ENCODE measurements at places on chromosomes 3 and 15.

DNA sequence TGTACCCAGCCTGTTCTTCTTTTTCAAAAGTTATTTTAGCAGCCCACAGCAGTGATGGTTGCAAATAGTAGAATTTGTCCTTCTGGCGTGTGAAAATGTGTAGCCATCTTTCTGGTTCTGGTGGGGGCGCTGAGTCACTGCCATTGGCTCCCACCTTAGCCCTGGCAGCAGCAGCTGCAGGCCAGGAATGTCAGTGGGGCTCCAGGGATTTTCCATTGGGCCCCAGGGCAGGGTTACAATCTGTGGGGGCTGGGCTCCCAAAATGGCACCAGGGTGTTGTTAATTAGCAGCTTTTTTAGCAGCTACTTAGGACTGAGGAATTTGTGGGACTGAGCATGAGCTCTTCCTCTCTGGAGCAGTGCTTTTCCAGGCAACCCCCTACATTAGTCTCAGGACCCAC, 38.9 kb downstream of the TOPAZ1 start:
- DNase-seq = no peak

DNA sequence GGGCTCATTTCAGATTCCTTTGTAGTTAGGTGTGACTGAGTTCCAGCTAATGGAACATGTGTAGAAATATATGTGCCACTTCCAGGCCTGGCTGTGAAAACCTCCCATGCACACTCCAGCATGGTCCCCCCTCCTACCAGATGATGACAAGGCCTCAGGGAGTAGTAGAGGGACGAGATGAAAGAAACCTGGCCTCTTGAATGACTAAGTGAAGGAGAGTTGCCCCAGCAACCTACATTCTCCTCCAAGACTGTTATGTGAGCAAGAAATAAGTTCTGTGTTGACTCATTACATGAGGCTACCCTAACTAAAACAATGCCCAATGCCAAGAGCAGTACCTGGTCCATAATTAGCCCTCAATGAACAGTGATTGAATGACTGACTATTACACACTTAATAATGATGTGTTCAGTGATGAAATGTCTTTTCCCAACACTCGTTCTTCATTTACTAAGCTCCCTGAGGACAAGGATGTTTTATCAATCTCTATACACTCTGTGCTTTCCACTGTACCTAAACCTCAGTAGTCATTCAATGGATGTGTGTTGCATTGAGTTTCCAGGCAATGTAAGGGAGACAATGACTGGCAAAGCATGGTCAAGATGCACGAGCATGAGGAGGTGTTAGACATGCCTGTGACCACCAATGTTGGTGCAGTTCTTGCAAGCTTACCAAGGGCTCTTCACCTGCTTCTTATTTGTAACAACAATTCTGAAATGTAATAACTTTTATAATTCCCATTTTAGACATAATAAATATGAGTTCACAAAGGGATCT, 62.0 kb upstream of the BCL6 start:
- DNase-seq = no peak

DNA sequence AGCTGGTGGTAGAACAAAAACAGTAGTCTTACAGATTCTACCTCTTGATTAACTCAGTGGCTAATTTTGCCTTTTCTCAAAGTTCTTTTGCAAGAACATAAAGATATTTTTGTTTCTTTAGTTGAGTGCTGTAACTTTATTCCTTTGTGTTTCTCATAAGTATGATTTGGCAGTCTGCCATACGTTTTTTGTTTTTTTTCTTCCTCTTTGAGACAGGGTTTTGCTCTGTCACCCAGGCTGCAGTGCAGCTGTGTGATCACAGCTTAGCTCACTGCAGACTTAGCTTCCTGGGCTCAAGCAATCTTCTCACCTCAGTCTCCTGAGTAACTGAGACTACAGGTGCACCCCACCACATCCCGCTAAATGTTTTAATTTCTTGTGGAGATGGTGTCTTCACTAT, 22.4 kb downstream of the B3GNT5 start:
- DNase-seq = peak; percentile 95

- DNase-seq = no peak
These were observed 730.1 kb downstream of the IGSF11 start for GRCh38 chr3:118304557-118304956.

GRCh38 chr15:80778964-80779657, at the start of gene CEMIP:
TSS of gene CEMIP (plus strand) at chr15:80779370. CDS start at chr15:80873880, 94,510 bp downstream.
- peak; percentile 59 for DNase-seq

- peak; percentile 68 for DNase-seq
These were observed 86.8 kb upstream of the MEF2A start for GRCh38 chr15:99478977-99479376.

DNA sequence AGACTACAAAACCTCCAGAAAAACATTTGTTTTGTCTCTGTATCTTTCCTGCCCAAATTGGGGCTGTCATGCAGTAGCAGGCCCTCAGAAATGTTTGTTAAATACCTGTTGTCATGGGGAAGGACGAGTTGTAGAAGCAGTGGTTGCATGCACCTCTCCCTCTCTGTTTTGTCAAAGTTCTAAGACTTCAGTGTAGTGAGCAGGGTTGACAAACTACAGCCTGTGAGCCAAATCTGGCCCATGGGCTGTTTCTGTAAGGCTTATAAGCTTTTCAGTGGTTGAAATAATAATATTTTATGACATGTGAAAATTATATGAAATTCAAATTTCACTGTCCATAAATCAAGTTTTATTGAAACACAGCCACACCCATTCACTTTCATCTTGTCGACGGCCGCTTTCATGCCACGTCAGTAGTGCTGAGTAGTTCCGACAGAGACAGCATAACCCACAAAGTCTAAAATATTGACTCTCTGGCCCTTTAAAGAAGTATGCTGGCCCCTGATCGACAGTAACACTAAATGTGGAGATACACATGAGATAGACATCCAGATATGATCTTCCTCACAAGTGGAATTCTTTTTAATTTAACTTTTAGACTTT, 102.9 kb downstream of the PDZRN3 start:
- DNase-seq = no peak

DNA sequence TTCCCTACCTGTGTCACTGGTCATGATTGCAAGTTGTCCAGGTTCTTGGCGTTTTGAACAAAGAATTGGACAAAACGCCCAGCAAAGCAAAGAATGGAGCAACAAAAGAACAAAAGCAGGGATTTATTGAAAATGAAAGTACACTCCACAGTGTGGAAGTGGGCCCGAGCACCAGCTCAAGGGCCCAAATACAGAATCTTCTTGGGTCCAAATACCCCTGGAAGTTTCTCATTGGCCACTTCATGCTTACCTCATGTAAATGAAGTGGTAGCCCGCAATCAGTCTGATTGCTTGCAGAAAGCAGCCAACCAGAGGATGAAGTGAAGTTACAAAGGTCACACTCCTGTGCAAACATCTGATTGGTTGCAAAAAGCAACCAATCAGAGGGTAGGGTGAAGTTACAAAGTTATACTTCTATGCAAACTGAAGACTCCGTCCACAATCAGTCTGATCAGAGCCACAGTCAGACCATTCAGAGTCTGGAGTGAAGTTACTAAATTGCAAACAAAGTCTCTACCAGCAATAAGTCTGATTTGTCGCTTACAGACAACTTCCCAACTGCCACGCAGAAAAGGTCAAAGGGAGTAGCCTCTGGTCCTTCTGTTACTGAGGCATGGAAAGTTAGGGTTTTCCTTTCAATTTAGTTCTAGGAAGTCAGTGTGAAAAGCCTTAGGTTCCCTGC, 8.3 kb upstream of the TM4SF1 start:
- DNase-seq = no peak

- DNase-seq = no peak
These were observed 982.9 kb downstream of the TUSC7 start for GRCh38 chr3:117692416-117692995.

DNA sequence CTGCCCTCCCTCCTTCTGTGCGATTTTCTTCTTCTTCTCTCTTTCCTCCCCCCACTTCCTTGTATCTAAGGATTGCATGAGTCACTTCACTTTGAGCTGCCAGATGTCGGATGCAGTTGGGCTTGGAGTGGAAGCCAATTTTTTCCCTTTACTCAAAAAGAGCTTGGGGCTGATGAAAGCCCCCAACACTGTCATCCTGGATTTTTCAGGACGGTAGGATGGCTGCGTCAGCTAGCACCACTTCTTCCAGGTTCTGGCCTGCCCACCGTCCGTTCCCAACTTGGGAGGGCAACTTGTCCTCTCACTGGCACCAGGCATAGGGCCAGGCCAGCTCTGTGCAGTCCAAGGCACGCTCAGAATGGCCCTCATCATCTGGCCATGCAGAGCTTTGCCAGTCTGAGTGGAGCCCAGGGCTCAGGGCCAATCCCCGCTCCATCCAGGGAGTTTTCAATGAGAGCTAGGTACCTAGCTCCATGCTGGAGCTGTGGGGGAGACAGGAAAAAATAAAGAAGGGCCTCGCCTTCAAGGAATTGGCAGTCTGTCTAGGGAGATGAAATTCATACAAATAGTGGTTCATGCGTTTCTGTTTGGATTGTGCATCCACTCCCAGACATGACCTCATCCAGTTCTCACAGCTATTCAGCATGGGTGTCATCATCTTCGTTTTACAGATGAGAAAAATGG, 47.7 kb upstream of the INSYN1 start:
- DNase-seq = no peak

GRCh38 chr3:64451283-64452012, 226.2 kb upstream of the PRICKLE2 start:
- DNase-seq = no peak
